ENCODE measurements at places on chromosomes 4 and X. TPM values are rescaled to one million over a fixed set of nuclear protein-coding genes. Genes with fewer than 3 reads are reported as not detected.

- no peak overlapping the region for H3K27ac ChIP-seq
- no peak for DNase-seq
- H3K4me1 ChIP-seq = no peaks in the 10 kb centered on the region
- H3K27me3 ChIP-seq = no peaks in the 10 kb centered on the region
- H3K36me3 ChIP-seq = no peaks in the 10 kb centered on the region
Observed at GRCh38 chrX:8235026-8235425, 64.0 kb upstream of the VCX2 start.

- H3K27ac ChIP-seq = no peak overlapping the region
- H3K4me3 ChIP-seq = no peak overlapping the region
- no peaks in the 10 kb centered on the region for H3K36me3 ChIP-seq
- no peak for DNase-seq
Observed at GRCh38 chr4:89765966-89766365, 71.0 kb downstream of the SNCA start.

- H3K4me3 ChIP-seq = 0 out of 3 replicates have a peak overlapping the region, but pooled peaks have one; percentile 15
- H3K4me1 ChIP-seq = peaks cover 4% of the 10 kb centered on the region
- DNase-seq = no peak
- no peaks in the 10 kb centered on the region for H3K36me3 ChIP-seq
Observed at GRCh38 chr4:6912441-6912840, 2.8 kb downstream of the TBC1D14 start.

DNA sequence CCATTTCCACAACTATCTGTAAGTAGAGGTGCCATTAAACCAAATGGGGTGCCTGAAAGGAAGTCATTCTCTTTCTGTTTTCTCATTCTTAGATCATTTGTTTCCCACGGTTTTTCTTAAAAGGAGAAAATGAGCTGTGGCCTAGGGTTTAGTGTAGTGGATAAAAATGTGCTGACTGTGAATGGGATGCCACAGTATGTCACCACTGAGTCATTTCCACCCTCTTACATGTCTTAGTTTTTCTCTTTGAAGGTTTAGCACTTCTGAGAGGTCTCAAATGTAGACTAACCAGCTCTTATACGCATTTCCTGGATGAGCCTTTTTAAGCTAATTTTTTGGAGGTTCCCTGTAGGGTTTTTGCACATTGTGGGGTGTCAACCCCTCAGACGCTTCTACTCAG, 244.5 kb upstream of the SPANXN1 start:
- H3K27ac ChIP-seq = no peak overlapping the region
- H3K27me3 ChIP-seq = no peaks in the 10 kb centered on the region
- no peaks in the 10 kb centered on the region for H3K36me3 ChIP-seq
- H3K4me3 ChIP-seq = no peak overlapping the region
- no peaks in the 10 kb centered on the region for H3K4me1 ChIP-seq
- no peak for DNase-seq

- no peaks in the 10 kb centered on the region for H3K27me3 ChIP-seq
- H3K4me3 ChIP-seq = no peak overlapping the region
- no peaks in the 10 kb centered on the region for H3K36me3 ChIP-seq
- H3K27ac ChIP-seq = no peak overlapping the region
Observed at GRCh38 chr4:183362036-183362435, 39.8 kb upstream of the CLDN24 start.

DNA sequence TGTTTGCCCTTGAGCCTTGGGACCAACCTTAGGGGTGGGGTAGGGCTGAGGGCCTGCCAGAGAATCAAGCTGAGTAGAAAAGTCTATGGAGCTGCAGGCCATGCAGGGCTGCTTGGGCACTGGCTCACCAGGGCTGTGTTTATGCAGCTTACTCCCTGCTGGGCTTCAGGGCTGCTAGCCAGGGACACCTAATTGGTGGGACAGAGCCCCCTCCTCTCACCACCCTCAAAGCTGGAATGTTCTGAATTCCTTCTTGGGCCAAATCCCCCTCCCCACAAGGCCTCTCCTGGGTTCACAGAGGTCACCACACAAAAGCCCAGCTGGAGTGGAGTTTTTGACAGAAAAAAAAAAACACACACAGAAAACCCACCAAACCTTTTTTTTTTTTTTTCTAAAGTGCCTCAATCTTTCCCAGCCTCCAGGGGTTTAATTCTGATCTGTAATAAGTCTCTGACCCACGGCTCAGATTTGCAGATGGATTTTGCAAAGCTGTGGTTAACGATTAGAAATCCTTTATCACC, at the start of gene CLDN2:
TSS of gene CLDN2 (plus strand) at position 471 of the 521 bp plus-strand sequence. CDS start 7,827 bp downstream, outside the sequence.
- H3K27ac ChIP-seq = no peak within 1 kb of the TSS
- no peaks in the 10 kb centered on the region for H3K4me1 ChIP-seq
- H3K36me3 ChIP-seq = peaks cover 2% of the 10 kb centered on the region
- no peak within 1 kb of the TSS for H3K4me3 ChIP-seq
- no peaks in the 10 kb centered on the region for H3K27me3 ChIP-seq

- H3K27me3 ChIP-seq = no peaks in the 10 kb centered on the region
- peaks cover 17% of the 10 kb centered on the region for H3K36me3 ChIP-seq
- no peak for DNase-seq
- H3K27ac ChIP-seq = no peak overlapping the region
Observed at GRCh38 chrX:26286836-26287235, 70.9 kb downstream of the MAGEB5 start.

GRCh38 chr4:99594818-99595217, 20.2 kb downstream of the MTTP start:
- no peaks in the 10 kb centered on the region for H3K27me3 ChIP-seq
- H3K36me3 ChIP-seq = no peaks in the 10 kb centered on the region
- no peak overlapping the region for H3K27ac ChIP-seq
- no peak for DNase-seq

- H3K27ac ChIP-seq = peak within 1 kb of the TSS; percentile 65
- H3K36me3 ChIP-seq = peaks cover 19% of the 10 kb centered on the region
- no peaks in the 10 kb centered on the region for H3K27me3 ChIP-seq
Observed at GRCh38 chrX:103214870-103215424, at the start of gene BEX4. Gene BEX4 (plus strand): TSS chrX:103215108. CDS start chrX:103216154, 1,046 bp downstream.

DNA sequence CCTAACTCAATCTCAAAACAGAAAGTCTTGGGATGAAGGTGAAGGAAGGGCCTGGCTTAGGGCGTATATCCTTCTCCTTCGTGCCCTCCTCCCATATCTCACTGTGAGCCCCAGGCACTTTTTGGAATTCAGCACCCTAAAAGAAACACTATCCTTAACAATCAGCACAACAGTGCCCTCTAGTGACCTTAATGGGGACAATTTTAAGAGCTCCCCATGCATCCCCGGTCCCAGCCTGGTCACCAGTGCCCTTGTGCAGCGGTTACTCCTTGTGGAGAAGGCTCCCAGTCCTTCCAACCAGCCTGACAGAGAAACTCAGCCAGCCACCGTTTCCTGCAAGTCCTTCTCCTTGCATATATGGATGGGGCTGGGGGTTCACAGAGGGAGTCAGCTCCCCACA, 4.2 kb downstream of the PAK3 start:
- no peak overlapping the region for H3K4me3 ChIP-seq
- peaks cover 3% of the 10 kb centered on the region for H3K4me1 ChIP-seq
- peaks cover 20% of the 10 kb centered on the region for H3K36me3 ChIP-seq

- H3K4me3 ChIP-seq = no peak overlapping the region
- no peak for DNase-seq
- H3K27me3 ChIP-seq = no peaks in the 10 kb centered on the region
- H3K27ac ChIP-seq = no peak overlapping the region
Observed at GRCh38 chr4:69707807-69708206, 52.6 kb downstream of the SULT1B1 start.

- no peak for DNase-seq
- no peak overlapping the region for H3K27ac ChIP-seq
- peaks cover 4% of the 10 kb centered on the region for H3K4me1 ChIP-seq
Observed at GRCh38 chr4:8497762-8498161, 57.2 kb downstream of the TRMT44 start.

- H3K27me3 ChIP-seq = no peaks in the 10 kb centered on the region
- H3K4me3 ChIP-seq = no peak overlapping the region
- H3K36me3 ChIP-seq = no peaks in the 10 kb centered on the region
- DNase-seq = no peak
Observed at GRCh38 chr4:48138936-48139335, 4.9 kb upstream of the TXK start.

GRCh38 chr4:143511906-143512305, 1.6 kb upstream of the SMARCA5 start:
- H3K27ac ChIP-seq = no peak overlapping the region
- no peaks in the 10 kb centered on the region for H3K27me3 ChIP-seq
- no peak overlapping the region for H3K4me3 ChIP-seq
- no peak for DNase-seq

- no peaks in the 10 kb centered on the region for H3K4me1 ChIP-seq
- no peaks in the 10 kb centered on the region for H3K36me3 ChIP-seq
- no peak for DNase-seq
Observed at GRCh38 chr4:96183611-96184010, 343.7 kb downstream of the PDHA2 start.

GRCh38 chr4:77605210-77605902, at the start of gene CXCL13:
Gene CXCL13 (plus strand): TSS chr4:77605820. CDS start chr4:77605866, 46 bp downstream.
- no peak within 1 kb of the TSS for H3K4me3 ChIP-seq
- H3K4me1 ChIP-seq = no peaks in the 10 kb centered on the region
- no peaks in the 10 kb centered on the region for H3K27me3 ChIP-seq
- DNase-seq = no peak
- H3K27ac ChIP-seq = no peak within 1 kb of the TSS

DNA sequence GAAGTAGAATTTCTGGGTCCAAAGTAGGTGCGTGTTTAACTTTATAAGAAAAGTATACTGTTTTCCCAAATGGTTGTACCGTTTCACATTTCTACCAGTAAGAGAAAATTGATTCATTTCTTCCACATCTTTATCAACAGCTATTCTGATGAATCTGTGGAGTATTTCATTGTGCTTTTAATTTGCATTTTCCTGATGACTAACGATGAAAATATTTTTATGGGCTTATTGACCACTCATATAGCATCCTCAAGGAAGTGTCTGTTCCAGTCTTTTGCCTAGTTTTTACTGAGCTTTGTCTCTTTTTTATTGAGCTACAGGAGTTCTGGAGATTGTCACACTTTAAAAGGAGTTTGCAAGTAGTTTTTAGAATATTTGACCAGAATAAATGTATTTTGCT, 92.6 kb downstream of the ASB9 start:
- H3K4me3 ChIP-seq = no peak overlapping the region
- H3K27me3 ChIP-seq = no peaks in the 10 kb centered on the region
- H3K27ac ChIP-seq = no peak overlapping the region
- H3K36me3 ChIP-seq = no peaks in the 10 kb centered on the region
- H3K4me1 ChIP-seq = no peaks in the 10 kb centered on the region
- DNase-seq = no peak

DNA sequence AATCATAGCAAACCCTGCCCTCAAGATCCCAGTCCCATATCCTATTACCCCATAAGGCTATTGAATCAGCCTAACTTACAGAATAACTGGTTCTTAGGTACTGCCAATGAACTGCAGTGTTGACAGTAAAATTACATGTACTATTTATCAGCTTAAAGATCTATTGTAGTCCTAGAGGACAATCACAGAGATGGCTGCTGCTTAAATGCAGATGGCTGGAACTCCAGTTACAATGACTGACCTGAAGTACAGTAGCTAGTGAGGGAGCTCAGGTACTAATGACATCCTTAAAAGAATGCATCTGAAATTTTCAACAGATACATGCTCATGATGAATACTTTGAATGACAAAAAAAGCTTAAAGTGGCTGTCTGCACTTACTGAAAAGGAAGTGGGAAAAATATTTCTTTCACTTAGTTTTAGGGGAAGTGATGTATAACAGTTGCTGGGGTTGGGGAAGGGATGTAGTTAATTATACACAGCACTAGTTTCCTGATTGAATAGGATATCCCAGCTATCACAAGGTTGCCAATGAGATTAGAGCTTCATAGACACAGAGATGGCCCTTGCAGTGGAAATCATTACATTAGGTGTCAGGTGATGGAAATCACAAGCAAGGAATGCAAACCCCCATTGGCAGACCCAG, 42.0 kb downstream of the USP26 start:
- peaks cover 6% of the 10 kb centered on the region for H3K4me1 ChIP-seq
- no peaks in the 10 kb centered on the region for H3K36me3 ChIP-seq
- no peak overlapping the region for H3K27ac ChIP-seq
- no peak for DNase-seq
- H3K4me3 ChIP-seq = no peak overlapping the region

GRCh38 chrX:139446832-139447231, 83.7 kb upstream of the F9 start:
- no peak for DNase-seq
- no peak overlapping the region for H3K27ac ChIP-seq
- H3K4me1 ChIP-seq = no peaks in the 10 kb centered on the region
- no peaks in the 10 kb centered on the region for H3K27me3 ChIP-seq
- no peak overlapping the region for H3K4me3 ChIP-seq
- H3K36me3 ChIP-seq = no peaks in the 10 kb centered on the region

GRCh38 chrX:110418316-110419235, 59.9 kb downstream of the RTL9 start:
- H3K4me1 ChIP-seq = no peaks in the 10 kb centered on the region
- H3K36me3 ChIP-seq = no peaks in the 10 kb centered on the region
- no peaks in the 10 kb centered on the region for H3K27me3 ChIP-seq
- H3K27ac ChIP-seq = no peak overlapping the region
- DNase-seq = peak; percentile 55

The REPS2 gene
- 3.7 TPM for total RNA-seq

The CSAG1 gene
- total RNA-seq = not detected

The SEC24B gene
- 27.1 TPM for total RNA-seq

The GAB1 gene
- 15.3 TPM for total RNA-seq

The CLCN4 gene
- total RNA-seq = 6.9 TPM

The SSX1 gene
- not detected for total RNA-seq

The CXCL8 gene
- total RNA-seq = not detected

The NPY2R gene
- total RNA-seq = 0.09 TPM

The PTTG2 gene
- not detected for total RNA-seq

The MAGEA10 gene
- total RNA-seq = not detected

The H2BW2 gene
- total RNA-seq = not detected

The COL4A5 gene
- total RNA-seq = 49.1 TPM

Data from H9 (cell line).